Iris pigment epithelial cell (primary cell): ENCODE measurements at places on chromosomes 3 and 15.

GRCh38 chr15:94930960-94931359 is 699.6 kb downstream of the MCTP2 start:
- DNase-seq, result no peak

- no peak for DNase-seq
These were observed 22.7 kb downstream of the IRAK2 start for GRCh38 chr3:10187290-10187876.

DNA sequence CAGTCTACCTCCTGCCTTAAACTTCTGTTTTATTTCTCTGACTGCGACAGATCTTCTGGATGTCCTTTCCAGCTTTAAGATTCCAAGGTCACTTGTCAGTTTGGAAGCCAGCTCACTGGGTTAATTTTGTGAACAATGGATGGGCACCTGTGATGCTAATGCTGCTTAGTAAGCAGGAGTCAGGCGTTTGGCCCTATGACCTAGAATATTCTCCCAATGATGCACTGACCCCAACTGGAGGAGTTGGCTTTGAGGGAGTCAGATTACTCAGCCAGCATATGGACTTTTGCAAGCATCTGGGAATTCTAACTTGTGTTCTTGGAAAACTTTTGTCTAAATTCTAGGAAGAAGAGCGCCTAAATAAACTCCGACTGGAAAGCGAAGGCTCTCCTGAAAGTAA is 28.1 kb downstream of the HACD3 start:
- peak; percentile 59 for DNase-seq

- no peak for DNase-seq
These were observed 19.2 kb downstream of the RAD51 start for GRCh38 chr15:40714144-40714543.

DNA sequence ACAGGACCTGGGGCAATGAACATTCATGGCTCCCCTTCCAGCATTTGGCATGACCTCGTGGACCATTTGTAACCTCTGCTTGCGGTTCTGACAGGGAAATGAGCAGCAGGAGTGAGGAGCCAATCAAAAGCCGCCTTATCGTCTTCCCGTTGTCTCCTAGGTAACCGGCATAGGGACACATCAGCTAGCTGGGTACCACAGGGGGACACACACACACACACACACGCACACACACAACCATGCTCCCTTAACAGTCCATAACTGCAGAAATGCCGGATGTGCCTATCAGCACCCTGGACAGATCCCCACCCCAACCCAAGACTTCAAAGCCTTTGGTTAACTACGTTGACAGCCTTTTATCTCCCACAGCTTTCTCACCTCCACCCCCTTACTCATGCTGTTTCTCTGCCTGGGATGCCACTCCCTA is 53.4 kb upstream of the CCDC174 start:
- DNase-seq, result peak; percentile 44

DNA sequence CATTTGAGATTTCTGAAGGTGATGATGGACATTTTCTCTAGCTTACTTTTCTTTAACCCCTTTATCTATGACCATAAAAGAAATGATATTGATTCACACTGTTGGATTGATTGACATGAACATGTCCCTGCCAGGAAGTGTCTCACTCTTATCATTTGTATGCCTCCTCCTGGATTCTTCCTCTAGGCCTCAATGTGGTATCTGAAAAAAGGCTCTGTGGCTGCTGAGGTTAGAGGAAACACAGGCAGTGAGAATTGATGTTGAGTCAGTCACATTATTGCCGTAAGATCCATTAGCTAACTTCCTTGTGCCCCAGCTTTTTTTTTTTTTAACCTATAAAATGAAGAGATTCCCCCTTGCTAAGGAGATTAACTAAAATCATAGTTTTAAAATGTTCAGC is 8.0 kb upstream of the THRB start:
- DNase-seq, result peak; percentile 88

- no peak for DNase-seq
These were observed 6.8 kb upstream of the CLK3 start for GRCh38 chr15:74608786-74609185.

DNA sequence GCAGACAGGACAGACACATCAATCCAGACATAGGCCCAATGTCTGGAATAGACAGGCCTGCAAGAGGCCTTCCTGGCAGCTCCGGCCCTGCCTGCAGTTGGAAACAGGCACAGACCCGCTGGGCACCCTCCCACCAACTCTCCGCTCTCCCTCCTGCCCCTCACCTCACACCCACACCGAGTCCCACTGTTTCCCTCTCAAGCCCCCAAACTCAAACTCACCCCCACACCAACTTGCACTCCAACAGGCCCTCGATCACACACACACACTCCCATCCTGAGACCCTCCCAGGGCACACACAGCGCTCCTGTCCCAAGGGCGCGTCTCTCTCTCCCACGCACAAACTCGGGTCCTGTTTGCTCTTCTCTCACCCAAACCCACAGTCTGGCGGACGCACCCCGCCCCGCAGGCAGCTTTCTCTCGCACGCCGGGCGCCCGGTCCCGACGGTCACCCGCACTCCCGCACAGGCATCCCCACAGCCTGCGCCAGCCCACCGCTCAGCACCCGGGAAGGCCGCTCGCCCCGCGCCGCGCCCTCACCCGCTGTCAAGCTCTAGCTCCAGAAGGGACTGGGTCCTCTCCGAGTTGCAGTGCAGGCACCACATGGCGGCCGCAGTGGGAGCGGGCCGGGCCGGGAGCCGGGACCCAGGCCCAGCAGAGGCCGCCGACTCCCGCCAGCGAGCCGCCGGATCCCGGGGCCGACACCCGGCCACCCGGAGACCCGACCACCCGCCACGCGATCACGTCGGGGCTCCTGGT is 106.2 kb downstream of the IQSEC1 start:
- DNase-seq, result peak; percentile 33

DNA sequence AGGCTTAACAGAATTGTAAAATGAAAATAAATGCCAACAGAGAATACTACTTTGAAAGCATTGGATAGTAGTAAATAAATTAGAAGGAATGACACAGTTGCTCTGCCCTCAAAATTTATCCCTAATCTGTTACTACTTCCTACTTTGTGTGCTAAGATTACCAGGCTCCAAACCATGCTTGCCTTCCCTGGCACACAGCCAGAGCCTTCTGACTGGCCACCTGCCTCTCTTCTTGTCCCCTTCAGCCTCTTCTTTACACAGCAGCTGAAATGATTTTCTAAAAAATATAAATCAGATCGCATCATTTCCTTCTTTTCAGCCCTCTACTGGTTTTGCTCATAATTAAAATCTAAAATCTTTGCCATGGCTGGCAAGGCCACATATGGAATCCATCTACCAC is 334.1 kb downstream of the FHIT start:
- DNase-seq, result no peak

DNA sequence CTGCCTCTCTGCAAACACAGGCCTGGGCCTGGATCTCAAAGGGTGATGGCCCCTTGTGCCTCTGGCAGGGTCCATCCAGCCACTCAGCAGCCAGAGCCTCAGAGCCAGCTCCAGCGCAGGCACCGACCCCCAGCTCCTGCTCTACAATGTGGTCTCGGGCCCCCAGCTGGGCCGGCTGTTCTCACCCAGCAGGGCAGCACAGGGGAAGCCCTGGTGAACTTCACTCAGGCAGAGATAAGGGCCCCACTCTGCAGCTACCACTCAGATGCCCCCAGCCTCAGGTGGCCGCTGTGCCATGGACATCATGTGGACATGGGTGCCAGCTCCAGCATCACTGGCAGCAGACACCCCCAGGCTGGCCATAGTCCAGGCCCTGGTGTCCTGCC is 173.1 kb downstream of the TBC1D2B start:
- DNase-seq, result no peak

DNA sequence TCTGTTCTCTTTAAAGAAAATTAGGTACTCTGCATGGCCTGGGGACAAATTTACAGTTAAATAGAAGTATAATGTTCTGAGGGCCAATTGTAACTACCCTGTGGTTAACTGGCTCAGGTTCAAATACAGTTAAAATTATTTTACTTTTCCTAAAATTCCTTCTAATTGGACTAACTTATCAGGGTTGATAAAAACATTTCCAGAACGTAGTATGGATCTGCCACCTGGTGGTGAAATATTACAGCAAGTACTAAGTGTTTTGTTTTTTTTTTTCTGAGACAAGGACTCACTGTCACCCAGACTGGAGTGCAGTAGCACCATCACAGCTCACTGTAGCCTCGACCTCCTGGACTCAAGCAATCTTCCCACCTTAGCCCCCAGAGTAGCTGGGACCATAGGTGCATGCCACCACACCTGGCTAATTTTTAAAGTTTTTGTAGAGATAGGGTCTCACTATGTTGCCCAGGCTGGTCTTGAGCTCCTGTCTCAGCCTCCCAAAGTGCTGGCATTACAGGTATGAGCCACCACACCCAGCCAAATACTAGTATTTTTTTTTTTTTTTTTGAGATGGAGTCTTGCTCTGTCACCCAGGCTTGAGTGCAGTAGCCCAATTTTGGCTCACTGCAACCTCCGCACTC is 29.2 kb downstream of the NEO1 start:
- peak; percentile 61 for DNase-seq

GRCh38 chr15:66786708-66787488 is 84.9 kb downstream of the SMAD6 start:
- DNase-seq, result no peak

- no peak for DNase-seq
These were observed 604 bp downstream of the LTK start for GRCh38 chr15:41512940-41513505.

DNA sequence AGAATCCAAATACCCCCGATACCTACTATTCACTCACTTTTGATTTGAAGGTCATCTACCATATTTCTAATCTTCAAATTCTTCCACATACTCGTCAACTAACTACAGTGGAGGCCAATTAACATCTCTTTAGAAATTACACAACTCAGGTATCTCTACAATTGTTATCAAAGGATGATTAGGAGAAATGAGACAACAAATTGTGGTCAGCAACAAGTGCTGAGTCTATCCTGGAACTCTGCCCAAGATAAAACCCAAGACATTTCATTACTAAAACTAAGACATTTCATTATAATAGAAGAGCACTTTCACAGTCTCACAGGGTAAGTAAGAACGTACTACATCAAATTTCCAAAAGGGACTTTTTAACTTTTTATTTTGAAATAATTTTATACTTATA is 100.0 kb downstream of the TBC1D5 start:
- no peak for DNase-seq

GRCh38 chr3:123467046-123467445 is 18.2 kb upstream of the ADCY5 start:
- DNase-seq, result no peak

DNA sequence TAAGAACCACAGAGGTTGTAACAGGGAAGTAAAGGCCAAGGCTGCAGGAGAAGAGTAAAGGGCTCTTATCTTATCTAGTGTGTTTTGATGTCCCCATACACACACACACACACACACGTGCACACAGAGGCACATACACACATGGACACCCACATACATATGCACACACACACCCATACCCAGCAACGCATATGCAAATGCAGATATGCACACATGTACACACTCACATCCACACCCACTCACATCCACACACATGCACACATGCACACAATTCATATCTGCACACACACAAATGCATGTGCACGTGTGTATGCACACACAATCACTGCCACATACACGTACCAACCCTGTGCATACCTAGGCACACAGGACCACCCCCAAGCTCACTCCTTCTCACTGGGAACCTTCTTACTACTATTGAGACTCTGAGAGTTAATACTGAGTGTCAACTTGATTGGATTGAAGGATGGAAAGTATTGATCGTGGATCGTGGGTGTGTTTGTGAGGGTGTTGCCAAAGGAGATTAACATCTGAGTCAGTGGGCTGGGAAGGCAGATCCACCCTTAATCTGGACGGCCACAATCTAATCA is 99.0 kb upstream of the AKAP13 start:
- no peak for DNase-seq

GRCh38 chr15:57611123-57611522 is 19.4 kb downstream of the MYZAP start:
- DNase-seq, result no peak

- DNase-seq, result no peak
These were observed 15.5 kb downstream of the DZIP3 start for GRCh38 chr3:108605028-108605427.

GRCh38 chr3:138362538-138362937 is 14.2 kb downstream of the MRAS start:
- no peak for DNase-seq

GRCh38 chr3:176692199-176692965 is 504.9 kb downstream of the TBL1XR1 start:
- DNase-seq, result no peak

DNA sequence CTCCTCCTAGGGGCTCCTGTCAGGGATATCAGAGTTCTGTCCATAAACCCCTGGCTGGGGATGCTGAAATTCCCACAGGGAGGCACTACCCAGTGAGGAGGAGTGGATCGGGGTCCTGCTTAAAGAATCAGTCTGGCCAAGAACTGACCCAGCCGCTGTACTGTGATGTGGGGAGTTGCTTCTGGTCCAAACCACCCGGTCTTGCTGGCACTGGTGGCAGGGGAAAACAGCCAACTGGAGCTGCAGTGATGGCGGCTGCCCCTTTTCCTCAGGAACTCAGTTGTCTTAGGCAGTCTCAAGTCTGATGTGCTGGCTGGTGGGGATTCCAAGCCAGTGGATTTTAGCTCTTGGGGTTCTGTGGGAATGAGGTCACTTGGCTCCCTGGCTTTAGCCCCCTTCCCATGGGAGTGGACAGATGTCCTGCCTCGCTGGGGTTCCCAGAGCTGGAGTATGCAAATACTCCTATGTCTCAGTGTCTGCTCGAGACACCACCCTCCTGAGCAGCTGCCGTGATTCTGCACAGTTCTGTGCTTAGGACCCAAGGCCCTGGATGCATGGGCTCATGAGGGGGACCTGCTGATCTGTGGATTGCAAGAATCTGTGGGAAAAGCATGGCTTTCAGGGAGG is 97.1 kb downstream of the SLC25A26 start:
- no peak for DNase-seq

DNA sequence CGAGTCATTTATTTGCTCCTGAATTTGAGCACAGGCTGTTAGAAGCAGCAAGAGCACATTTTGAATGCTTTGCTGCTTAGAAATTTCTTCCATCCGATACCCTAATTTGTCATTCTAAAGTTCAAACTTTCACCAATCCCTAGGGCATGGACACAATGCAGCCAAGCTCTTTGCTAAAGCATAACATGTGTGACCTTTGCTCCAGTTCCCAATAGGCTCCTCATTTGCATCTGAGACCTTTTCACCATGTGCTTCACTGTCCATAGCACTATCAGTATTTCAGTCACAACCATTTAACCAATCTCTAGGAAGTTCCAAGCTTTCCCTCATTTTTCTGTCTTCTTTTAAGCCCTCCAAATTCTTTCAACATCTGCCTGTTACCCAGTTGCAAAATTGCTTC is 1333.1 kb downstream of the SI start:
- DNase-seq, result no peak

- peak; percentile 81 for DNase-seq
These were observed 212.0 kb downstream of the MINAR1 start for GRCh38 chr15:79644091-79644490.

- DNase-seq, result no peak
These were observed 26.4 kb upstream of the HERC1 start for GRCh38 chr15:63860155-63860554.

DNA sequence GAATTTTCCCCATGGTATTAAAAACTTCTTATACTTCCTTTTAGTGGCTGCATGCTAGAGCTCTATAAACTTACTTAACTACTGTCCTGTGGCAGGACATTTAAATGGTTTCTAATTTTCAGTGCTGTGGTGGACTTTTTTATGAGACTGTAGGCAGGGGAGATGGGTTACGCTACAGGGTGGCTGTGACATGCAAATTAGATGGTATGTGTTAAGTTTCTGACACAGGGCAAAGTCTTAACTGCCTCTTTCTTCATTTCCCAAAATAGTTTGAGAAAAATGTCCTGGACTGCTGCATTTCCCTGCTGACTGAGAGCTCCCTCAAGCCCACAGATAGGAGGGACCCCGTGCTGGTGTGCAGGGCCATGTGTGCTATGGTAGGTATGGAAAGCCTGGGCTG is 22.0 kb downstream of the TGM4 start:
- no peak for DNase-seq
